ENCODE measurements at places on chromosomes 16 and 17.

- no peak for DNase-seq
Observed at GRCh38 chr17:79840269-79840988, 1.2 kb upstream of the CBX4 start.

DNA sequence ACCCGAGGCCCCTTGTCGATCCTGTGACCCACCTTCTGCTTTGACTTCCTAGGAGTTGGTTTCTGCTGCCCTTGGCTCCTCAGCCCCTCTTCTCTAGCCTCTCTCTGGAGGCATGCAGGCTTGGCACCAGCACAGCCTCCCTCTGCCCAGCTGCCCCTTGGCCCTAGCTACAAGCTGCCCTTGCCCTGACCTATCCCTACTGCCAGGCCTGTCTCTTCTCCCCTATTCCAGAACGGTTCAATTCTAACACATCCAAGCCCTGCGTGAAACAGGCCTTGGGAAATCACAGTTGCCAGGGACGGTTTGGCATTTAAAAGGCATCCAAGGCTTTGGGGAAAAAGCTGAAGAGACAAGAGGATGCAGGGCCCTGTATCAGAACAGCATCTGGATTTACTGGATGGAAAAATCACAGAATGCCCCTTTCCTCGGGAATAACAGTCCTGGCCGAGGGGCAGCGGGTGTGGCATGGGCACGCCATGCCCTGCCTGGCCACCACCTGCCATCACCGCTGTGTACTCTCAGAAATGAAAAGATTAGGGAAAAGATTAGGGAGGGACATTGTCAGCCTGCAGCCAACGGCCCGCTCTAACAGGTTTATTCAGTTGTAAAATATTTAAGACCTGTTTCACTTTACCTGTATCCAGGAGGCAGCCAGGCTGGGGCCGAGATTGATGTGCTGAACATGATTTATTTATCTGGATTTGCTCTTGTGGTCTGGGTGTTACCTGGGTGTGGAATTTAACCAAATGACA is 15.8 kb downstream of the RAI1 start:
- DNase-seq, result no peak

GRCh38 chr17:19780846-19781245 is 32.7 kb upstream of the ALDH3A1 start:
- DNase-seq, result no peak

DNA sequence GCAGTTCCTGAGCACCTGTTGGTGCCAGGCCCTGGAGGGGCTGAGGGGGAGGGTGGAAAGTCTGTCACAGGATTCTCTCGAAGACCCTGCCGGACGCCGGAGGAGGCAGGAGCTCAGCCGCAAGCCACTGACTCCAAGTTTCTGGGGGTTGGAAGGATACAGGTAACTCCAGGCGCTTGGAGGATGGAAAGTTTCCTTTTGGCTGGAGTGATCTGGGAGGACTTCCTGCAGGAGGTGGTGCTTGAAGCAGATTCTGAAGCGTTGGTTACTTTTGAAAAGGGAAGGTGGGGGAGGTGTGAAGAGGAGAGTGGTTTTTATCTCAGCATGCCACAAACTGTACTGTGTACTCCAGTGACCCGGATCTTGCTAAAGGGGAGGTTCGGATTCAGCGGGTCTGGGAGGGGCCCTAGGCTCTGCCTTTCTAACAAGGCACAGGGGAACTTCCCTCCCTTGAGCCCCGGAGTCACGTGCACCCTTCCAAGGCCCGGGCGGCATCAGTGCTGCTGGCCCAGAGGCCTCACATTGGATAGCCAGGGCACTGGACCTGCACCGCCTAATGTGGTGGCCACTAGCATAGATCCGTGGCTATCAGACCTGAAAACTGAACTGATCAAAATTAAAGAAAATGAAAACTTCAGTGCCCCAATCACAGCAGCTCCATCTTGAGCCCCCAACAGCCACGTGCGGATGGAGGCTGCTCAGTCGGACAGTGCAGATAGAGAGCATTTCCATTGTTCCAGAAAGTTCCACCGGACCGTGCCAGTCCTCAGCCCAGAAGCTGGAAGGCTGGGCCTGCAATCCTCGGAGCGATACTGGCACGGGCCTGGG is 42.2 kb upstream of the GSE1 start:
- no peak for DNase-seq

- no peak for DNase-seq
Observed at GRCh38 chr17:30091121-30091670, 25.4 kb upstream of the NSRP1 start.

DNA sequence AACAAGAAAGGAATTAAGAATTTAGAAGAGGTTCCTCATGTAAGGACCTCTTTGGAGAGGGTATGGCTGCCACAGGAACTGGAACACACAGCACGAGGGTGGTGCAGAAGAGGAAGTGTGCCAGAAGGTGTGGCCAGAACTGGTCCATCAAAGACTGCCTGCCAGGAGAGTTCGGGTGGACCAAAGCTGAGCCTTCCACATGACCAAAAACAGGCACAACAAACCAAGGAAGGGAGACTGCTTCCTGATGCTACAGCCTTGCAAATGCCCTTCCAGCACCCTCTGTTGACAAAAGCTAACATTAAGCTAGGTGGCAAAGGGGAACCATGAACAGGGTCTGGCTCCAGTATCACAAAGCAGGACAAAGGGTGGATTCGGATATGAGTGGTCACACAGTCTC is 125.8 kb upstream of the TMEM97 start:
- DNase-seq, result no peak

- peak; percentile 43 for DNase-seq
Observed at GRCh38 chr16:53960954-53961616, 257.1 kb downstream of the FTO start.

DNA sequence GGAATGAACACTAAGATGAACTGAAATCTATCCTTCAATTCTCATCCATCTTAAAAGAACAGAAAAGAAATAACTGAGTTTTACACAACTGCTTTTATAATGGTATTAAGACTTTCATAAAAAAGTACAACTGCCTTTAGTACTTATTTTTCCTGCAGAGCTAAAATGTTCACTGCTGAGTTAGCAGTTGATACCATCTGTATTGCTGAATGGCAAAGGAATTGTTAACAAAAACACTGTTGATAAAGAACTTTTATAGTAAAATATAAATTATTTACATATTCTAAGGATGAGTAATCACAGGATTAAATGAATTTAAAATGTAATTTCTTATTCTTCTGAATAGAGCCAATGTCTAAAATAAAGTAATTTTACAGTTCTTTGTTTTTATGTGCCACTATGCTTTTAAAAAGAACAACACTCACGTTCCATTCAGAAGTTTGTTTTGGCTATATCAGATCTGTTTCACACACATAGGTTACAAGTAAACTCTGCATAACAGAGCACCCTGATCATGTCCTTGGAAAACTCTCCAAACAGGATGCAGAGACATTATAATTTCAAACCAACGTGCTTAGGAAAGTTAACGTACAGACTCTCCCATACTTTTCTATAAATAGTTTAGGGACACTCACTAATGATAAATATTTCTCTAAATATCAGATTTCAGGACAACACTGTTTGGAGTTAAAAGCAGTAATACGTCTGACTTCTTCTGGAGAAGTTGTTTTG is 151.1 kb downstream of the ITFG1 start:
- no peak for DNase-seq

DNA sequence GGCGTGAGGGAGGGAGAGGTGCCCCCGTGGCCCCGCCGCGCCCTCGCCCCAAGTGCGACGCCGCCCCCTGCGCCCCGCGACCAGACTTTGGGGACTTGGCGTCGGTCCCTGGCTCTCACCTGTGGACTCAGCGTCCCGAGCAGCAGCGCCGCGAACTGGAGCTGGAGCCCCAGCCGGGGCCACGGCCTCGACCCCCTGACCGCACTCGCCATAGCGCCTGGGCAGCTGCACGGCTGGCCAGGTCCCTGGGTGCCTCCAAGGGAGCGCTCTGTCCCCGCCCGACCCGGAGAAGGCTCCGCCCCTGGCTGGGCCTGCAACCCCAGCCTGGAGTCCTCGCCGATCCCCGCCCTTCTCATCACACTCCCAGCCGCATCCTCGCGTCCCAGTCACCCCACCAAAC is at the start of gene ERN2:
ERN2 (minus strand) TSS at position 247 of the 400 bp plus-strand sequence; CDS start at position 212, 35 bp downstream.
- no peak for DNase-seq

DNA sequence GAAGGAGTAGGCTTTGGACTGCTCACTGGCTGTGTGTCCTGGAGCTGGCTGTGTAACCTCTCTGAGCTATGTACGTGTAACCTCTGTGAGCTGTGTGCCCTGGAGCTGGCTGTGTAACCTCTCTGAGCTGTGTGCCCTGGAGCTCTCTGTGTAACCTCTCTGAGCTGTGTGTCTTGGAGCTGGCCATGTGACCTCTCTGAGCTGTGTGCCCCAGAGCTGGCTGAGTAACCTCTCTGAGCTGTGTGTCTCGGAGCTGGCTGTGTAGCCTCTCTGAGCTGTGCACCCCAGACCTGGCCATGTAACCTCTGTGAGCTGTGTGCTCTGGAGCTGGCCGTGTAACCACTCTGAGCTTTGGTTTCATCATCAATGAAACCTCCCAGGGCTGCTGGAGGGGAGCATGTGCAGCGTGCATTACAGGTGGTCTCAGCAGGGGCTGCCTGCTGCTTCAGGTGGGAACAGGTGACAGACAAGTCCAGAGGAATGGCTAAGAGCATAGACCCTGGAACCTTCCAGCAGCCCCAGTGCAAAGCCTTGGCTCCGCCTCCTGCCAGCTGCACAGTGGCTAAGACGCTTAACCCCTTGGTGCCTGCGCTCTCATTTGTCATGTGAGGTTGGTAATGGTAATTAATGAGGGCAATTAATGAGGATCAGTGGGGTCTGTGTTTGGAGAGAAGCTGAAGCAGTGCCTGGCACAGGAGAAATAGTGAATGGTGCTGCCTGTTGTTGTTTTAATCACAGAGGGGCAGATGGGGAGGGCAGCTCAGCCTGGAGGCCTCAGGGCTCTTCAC is 86.7 kb downstream of the KATNIP start:
- DNase-seq, result no peak

DNA sequence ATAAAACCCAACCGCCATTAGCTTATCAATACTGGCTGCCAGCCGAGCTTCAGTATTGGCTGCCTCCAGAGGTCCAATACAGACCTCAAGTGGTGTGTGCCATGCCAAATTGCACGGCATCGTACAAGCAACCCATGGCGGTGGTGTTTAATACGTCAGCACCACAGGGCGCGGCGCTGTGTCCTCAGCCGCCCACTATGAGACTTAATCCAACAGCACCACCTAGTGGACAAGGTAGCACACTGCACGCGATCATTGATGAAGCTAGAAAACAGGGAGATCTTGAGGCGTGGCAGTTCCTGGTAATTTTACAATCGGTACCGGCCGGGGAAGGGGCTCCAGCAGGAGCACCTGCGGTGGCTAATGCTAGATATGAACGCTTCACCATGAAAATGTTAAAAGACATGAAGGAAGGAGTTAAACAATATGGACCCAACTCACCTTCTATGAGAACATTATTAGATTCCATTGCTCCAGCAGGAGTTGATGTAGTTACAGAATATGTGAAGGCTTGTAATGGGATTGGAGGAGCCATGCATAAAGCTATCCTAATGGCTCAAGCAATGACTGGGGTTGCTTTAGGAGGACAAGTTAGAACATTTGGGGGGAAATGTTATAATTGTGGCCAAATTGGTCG is 15.4 kb downstream of the FLYWCH1 start:
- DNase-seq, result peak; percentile 87

DNA sequence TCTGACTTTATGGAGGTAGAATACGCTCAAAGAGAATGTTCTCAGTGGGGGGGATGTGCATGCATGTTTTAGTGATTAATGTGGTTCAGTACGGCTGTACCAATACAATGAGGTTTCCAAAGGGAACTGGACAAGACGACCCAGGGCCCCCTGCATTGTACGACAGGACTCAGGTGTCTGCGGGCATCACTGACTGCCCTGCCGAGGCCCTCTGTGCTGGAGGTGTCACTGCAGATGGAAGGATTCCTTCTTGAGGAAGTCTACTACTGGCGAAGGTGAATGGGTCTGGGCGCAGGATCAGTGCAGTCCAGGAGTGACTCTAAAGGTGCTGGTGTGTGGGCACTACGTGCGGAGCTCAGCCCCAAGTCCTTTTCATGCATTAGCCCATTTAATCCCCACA is 3.5 kb upstream of the LGALS9 start:
- no peak for DNase-seq

DNA sequence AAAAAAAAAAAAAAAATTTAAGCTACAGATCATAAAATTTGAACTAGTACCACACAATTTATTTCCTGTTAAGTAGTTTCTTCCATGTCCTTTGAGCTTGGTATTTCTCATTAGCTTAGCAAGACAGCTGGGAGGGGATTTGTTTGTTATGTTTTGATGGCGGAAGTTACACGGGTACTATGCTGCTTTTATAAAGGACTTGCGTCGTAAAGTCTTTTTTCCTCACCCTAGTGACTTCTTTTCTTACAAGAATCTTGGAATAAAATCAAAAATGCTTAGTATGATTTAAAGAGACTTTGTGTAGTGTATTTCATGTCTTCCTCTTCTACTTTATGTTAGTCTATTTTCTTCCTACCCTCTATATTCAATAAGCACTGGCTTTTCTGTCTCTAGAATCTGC is 89.1 kb downstream of the NLK start:
- no peak for DNase-seq

GRCh38 chr17:62787366-62787765 is 20.7 kb downstream of the MARCHF10 start:
- no peak for DNase-seq

- peak; percentile 13 for DNase-seq
Observed at GRCh38 chr16:12392585-12393091, 411.0 kb downstream of the CPPED1 start.

- DNase-seq, result no peak
Observed at GRCh38 chr17:7922845-7923628, 6.6 kb downstream of the KCNAB3 start.

GRCh38 chr17:80795754-80796153 is 195.9 kb upstream of the CHMP6 start:
- peak; percentile 26 for DNase-seq

DNA sequence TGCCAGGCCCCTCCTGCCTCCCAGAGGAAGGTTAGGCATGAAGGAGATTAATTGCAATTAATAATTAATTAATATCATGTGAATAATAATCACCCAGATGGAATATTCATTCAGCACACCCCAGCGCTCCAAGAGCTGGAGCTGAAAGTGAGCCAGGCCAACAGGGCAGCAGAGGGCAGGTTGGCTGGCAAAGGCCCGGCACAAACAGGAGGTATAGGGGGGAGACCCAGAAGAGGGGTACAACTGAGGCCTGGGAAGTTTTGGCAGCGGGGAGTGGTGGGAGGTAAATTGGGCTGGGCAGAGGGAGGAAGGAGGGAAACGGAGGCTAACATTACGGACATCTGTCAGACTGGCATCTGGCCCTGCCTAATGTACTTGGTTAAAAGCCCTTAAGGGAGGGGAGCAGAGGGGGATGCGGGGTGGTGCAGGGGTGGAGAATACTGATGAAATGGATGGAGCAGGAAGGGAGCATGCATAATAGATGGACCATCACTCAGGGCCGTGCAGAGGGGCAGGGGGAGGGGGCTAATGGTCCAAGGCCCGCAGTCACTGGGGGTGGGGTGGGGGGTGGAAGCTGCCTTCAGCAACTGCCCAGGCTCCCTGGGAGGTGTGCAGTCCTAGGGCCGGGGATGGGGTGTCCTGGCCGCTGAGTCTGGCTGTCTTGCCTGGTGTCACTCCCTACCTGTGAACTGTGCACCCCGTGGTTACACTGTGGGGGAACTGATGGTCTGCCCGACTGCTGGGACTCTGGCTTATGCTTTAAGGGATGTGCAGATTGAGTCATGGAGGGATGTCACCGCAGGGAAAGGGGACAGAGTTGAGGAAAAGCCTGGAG is 1.9 kb downstream of the ADAM11 start:
- peak; percentile 47 for DNase-seq

All from NCI-H1694 (cell line).